CMK (cell line): ENCODE measurements at places on chromosomes 1 and 21.

- no peak for DNase-seq
Observed at GRCh38 chr1:2177541-2177940, 17.0 kb downstream of the FAAP20 start.

DNA sequence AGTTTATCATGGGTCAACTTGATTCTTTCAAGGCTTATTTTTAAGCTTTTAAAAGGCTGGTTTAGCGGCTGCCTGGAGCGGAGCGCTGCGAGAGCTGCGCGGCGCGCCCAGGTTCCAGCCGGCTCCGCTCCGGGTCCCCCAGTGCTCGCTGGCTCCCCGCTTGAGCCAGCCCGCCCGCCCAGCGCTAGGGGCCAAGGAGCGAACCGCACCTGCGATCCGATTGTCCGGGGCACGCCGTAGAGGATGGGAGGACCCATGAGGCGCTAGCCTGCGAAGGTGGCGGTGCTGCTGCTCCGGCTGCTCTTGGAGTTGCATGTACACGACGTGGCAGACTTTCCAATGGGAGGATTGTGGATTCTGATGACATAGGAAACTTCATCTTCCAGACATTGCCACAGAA is 9.9 kb upstream of the CFHR4 start:
- DNase-seq = no peak

GRCh38 chr1:176919386-176920378 is 244.8 kb downstream of the ASTN1 start:
- DNase-seq = no peak

DNA sequence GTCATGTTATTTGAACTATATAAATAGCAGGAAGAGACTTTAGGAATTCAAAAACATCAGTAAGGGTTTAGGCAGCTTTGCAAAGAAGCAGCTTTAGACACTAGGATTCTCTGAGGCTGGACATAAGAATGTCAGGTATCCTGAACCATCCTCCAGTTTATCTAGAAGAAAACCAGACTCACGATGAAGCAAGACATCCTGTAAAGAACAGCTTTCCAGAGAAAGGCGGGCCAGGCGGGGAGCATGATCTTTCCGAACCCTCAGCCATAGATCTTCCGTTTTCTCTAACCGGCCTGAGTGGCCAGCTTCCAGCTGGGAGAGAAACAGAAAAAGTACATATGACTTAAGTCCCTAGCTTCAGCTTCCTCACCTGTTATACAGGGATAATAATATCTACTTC is 39.3 kb upstream of the RBBP5 start:
- no peak for DNase-seq

- no peak for DNase-seq
Observed at GRCh38 chr1:66418021-66418420, 115.9 kb upstream of the SGIP1 start.

- no peak for DNase-seq
Observed at GRCh38 chr1:219639876-219640577, 27.1 kb upstream of the ZC3H11B start.

- no peak for DNase-seq
Observed at GRCh38 chr21:15692711-15693110, 37.1 kb upstream of the USP25 start.

DNA sequence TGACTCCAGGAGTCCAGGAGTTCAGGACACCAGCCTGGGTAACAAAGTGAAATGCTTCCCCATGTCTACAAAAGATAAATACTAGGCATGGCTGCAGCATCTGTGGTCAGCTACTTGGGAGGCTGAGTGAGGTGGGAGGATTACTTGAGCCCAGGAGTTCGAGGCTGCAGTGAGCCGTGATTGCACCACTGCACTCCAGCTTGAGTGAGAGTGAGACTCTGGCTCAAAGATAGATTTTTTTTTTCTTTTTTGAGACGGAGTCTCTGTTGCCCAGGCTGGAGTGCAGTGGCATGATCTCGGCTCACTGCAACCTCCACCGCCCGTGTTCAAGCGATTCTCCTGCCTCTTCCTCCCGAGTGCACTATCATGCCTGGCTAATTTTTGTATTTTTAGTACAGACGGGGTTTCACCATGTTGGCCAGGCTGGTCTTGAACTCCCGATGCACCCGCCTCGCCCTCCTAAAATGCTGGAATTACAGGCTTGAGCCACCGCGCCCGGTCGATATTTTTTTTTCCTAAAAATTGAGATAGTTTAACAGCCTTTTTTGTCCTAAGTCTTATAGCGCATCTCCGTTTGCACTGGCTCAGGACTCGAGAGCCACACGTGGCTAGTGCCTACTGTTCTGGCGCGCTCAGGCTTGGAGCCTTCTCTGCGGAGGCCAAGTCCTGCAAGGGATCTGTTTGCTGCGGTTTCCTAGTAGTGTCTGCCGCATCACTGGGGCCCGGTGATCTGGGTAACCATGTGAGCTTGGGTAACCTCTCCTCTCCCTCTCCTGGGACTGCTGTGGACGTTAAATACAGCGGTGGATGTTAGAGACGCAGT is 1.0 kb upstream of the MFN2 start:
- no peak for DNase-seq

GRCh38 chr1:153957744-153958110 is 685 bp downstream of the CRTC2 start:
- no peak for DNase-seq

GRCh38 chr1:202659974-202660373 is 50.3 kb downstream of the SYT2 start:
- DNase-seq = no peak

- DNase-seq = no peak
Observed at GRCh38 chr1:106721790-106722189, 334.7 kb upstream of the PRMT6 start.

GRCh38 chr1:33515607-33516006 is 43.2 kb downstream of the ZSCAN20 start:
- DNase-seq = no peak
